ENCODE measurements at places on chromosomes 2 and 18.
A peak's percentile ranks its signal among the peaks of the same experiment; 100 is the strongest.

GRCh38 chr18:61980355-61980754, 87.5 kb upstream of the RNF152 start:
- no peak for DNase-seq

GRCh38 chr18:46171331-46171730, 67.1 kb downstream of the HAUS1 start:
- no peak for DNase-seq

DNA sequence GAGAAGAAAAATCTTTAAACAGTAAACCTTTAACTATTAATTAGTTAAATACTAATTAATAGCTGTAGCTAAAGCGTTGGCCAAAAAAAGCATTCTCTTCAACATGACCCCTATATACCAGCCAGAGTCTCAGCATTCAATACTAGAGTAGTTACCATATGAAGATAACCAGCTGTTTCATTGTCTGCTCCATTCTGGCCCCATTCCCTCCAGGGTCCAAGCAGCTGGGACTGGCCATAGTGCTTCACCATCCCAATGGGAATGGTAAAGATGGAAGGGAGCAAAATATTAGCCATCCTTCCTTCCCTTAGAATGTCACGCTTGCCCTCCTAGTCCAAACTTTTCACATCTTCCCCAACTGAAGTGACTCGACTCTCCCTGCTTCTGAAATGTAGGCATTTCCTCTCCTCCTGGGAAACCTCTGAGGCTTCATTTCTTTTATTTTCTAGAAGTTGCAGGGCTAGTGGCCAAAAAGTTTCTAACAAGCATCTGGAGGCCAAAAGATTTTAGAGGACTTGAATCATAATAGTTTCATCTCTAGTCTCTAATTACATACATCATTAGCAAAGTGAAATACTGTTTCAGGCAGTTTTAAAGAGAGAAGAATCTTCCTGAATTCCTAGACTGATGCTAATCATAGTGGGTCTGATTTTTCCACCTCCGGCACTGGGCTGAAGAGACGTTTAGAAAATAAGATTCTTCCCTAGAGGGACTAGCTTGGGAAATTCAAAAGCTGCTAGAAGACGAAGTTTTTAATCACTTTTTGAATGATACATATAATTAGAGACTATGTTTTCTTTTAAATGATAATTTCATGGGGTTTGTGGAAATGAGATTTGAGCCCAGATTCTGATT, 52.7 kb downstream of the CCDC68 start:
- DNase-seq, result no peak

- DNase-seq, result no peak
Measured at GRCh38 chr18:48848641-48849143, 102.1 kb downstream of the SMAD7 start.

DNA sequence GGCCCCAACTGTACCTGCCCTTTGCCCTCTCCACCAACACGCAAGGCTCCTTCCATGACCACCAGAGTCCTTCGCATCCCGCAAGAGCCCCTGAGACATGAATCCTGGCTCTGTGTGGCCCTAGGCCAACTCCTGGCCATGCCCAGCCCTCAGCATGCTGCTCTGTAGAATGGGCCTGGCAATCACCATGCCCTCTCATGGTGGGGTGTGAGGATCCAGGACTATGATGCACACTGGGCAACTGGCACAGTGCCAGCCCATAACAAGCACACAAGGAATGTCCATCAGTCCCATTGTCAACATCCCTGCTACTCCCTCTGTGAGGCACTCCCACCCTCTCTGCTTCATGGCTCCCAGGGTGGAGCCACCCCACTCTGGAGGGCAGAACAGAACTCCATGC, 44.7 kb downstream of the FER1L5 start:
- DNase-seq, result no peak

- DNase-seq, result peak; percentile 7
Measured at GRCh38 chr18:6509832-6510231, 95.1 kb upstream of the L3MBTL4 start.

GRCh38 chr2:97970293-97971060, 25.3 kb downstream of the TMEM131 start:
- no peak for DNase-seq

- no peak for DNase-seq
Measured at GRCh38 chr18:47877892-47878291, 52.6 kb downstream of the SMAD2 start.

DNA sequence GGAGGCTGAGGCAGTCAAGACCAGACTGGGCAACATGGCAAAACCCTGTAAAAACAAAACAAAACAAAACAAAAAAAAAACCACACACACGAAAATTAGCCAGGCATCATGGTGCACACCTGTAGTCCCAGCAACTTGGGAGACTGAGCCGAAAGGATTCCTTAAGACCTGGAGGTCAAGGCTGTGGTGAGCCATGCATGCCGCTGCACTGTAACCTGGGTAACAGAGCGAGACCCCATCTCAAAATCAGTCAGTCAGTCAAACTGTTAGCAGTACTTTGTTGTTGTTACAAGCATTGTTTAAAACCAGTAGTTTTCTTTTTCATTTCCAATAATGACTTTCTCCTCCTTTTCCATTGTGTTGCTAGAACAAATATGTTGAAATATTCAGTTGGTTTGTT, 21.7 kb downstream of the EPB41L5 start:
- no peak for DNase-seq

DNA sequence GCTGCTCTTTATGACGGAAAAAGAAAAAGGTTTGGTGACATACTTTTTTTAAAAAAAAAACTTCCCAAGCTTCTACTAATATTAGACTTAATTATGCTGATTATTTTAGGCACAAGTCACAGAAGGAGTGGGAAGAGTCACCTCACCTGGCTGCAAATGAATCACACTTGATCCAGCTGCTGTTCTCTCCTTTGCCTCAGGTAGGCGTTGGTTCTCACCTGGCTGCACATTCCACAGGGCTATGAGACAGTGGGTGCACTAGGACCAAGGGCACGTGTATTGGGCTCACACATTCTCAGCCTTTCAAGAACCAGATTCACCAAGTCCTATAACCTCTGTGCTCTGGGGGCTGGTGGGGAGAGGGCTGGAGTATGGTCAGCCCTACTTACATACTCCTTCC, 93.3 kb downstream of the TGFA start:
- no peak for DNase-seq

GRCh38 chr18:22228976-22229375, 59.6 kb downstream of the GATA6 start:
- DNase-seq, result no peak

DNA sequence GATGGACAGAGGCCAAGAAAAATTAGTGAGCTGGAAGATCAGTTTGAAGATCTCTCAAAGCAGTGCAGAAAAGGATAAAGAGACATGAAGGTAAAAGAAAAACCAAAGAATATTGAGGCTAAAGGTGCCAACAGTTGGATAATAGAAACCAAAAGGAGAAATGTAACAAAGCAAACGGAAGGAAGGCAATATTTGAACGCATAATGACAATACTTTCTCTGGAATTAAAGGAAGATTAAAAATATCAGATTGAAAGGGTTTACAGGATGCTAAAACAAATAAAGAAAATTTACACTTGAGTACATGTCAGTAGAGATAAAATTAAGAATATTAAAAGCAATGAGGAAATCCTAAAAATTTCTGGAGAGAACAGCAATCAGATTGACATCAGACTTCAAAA, 125.9 kb upstream of the SEC11C start:
- DNase-seq, result no peak

- DNase-seq, result no peak
Measured at GRCh38 chr18:10841203-10841602, 308.2 kb downstream of the PIEZO2 start.

DNA sequence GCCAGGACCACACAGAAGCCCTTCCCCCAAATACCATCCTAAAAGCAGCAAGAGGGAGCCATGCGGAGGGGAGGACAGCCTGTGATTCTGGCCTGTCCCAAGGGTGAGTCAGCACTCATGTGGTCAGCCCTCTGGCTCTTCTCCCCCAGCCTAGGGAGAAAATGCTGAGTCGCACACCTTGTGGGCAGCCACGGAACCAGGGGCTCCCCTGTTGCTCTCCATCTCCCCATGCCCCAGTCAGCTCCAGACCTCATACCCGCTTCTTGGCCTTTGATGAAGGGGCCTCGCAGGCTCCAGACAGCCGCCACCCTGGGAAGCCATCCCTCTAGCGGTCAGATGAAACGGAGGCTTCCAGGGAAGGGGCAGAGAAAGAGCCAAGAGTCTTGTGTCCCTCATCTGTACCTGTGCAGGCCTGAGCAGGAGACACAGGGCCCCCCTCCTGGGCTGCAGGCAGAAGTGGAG, 181.3 kb upstream of the SIX2 start:
- no peak for DNase-seq

DNA sequence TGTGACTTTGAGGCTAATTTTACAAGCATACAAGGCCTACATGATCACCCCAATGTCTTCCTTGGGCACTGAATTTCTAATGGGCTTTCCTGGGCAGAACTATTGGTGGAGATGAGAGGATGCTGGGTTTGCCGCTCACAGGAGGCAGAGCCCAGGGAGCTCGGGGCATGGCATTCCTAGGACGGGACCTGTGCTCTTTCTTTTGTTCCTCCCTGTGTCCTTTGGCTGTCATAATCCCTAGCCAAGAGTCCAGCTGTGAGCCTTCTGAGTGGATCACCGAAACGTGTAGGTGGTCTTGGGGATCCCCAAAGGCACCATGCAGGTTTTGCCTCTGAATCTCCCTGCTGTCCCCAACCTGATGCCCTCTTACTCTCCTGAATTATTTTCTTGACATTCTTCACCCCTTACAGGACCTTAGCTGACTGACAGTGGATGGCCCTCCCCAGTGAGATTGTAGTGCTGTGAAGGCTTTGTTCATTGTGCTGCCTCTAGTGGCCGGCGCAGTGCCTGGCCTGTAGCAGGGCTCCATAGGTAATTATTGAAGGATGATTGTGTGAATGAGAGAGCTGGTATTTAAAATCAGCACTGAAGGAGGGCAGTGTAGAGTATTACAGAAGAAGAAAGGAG, 221.9 kb downstream of the ZNF407 start:
- no peak for DNase-seq

DNA sequence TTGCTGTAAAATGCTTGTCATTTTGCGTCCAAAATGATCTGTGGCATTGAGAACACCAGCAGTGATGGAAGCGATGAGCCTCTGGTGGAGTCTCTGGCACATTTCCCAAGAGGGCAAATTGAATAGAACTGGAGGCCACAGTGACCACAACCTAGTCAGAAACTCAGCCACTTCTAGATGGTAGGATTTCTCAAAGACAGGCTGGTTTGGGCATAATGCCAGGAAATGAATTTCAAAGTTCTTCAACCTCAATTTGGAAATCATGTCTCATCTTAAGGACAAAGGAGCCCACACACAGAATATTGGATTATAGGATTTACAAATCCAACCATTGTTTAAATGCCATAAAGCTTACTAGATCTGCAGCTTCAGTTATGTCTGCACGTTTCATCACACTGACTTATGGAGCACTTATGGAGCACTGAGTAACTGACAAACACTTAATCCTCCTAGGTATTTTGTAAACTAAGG, 132.1 kb downstream of the COL6A3 start:
- DNase-seq, result peak; percentile 82

DNA sequence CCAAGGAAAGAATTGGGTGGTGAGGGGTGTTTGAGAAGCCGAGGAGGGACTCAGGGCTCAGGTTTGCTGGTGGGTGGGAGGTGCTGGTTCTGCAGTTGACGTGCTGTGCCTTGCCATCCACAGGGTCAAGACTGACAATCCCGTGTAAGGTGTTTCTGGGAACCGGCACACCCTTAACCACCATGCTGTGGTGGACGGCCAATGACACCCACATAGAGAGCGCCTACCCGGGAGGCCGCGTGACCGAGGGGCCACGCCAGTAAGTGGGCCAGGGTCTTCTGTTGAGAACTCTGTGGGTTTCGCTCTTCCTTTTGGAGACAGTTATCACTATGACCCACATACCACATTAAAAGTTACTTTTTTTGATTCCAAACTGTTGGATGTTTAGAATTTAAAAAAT, 32.6 kb downstream of the IL1R2 start:
- no peak for DNase-seq

DNA sequence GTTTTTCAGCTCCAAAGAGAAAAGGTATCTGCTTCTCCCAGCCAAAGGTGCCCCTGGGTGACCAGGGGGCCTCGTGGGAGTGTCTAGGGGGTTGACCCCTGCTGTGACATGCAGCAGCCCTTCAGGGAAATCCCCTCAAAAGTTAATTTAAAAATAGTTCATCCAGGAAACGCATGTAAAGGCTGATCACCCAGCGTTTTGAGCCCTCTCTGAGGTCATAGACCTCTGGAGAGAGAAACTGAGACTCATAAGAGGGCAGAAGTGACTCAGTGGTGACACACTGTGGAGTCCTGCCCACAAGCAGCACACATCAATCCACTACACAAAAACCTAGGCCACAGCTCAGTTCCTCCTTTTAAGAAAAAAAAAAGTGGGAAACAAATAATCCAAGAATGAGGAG, 11.9 kb downstream of the GAL3ST2 start:
- DNase-seq, result no peak

DNA sequence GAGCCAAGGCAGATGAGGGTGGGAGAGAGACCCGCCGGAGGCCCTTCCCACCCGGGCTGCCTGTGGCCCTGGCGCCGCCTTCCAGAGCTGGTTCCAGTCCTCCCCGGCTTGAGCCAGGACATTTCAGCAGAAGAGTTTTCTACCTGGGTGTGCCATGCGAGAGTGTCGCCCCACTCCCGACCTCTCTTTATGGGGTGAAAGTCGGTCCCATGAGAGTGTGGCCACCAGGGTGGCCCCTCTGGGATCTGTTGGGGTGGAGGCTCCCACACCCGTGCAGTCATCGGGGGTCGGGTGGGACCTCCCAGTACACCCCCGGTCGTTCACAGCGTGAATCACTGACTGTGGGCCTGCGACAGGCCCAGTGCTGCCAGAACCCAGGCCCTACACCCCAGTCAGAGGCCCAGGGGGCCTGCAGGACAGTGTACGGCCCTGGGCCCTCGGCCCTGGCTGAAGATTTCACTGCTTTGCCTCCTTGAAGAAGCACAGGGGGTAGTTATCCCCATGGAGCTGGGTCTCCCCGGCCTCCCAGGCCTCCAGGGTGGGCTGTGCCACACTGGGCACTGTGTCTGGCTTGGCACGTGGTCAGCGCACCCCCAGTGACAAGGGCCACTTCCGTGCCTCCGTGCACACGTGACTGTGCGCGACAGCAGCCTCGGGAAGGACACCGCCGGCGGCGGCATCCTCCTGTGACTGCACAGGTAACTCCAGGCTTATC, 5.9 kb downstream of the NFATC1 start:
- DNase-seq, result no peak

DNA sequence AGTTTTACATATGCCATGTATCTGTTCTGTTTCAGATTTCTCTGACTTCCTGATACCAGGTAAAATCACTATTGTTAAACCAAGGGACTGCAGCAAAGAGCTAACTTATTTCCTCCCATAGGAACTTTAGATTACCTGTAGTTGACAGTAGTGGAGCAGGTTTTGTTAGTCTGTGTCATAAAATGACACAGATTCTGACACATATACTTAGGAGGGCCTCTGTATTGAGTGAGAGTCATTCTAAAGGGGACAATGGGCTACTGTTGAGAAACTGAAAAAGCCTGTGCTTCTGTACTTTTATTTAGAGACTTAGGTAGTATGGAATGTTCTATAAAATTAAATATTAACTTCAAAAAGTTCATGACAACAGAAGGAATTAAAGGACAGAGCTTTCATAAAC, 48.2 kb downstream of the KCMF1 start:
- no peak for DNase-seq
